ENCODE measurements at places on chromosomes 11 and 22.

DNA sequence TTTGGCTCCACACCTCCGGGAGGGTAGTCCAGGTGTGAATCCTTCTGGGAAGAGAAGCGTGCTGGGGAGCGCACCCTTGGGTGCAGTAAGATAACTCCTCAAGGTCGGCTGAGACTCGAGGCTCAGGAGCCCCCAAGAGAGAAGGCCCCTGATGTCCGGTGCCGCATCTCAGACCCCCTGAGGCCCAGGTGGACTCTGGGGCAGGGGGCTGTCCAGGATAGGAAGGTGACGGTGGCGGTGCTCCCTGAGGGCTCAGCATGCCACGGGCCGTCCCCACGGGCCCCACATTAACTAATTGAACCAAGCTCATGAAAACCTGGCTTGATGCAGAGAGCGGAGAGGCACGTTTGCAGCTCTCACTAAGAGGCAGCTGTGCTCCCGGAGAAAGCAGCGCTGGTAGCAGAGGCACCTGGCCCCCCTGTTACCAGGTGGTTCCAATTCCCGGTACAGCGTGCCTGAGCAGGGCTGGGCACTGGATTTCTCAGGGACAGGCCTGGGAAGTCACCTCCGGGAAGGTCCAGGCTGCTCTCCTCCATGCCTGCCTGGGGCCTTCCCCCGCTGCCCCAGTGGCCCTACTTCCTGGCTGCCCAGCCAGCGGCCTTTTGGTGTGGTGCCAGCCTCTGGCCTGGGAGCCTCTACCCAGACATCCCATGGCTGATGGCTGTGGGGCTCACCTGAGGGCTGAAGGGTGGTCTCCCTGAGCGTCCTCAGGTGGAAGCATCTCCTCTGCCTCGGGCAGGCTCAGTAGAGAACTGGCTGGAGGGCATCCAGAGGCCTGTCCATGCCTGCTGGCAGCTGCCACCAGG, 1.1 kb downstream of the KCNQ1 start:
- no peak for DNase-seq

- no peak for DNase-seq
Observed at GRCh38 chr11:134475951-134476350, 63.9 kb upstream of the B3GAT1 start.

- no peak for DNase-seq
Observed at GRCh38 chr22:25911243-25911972, 169.4 kb downstream of the MYO18B start.

DNA sequence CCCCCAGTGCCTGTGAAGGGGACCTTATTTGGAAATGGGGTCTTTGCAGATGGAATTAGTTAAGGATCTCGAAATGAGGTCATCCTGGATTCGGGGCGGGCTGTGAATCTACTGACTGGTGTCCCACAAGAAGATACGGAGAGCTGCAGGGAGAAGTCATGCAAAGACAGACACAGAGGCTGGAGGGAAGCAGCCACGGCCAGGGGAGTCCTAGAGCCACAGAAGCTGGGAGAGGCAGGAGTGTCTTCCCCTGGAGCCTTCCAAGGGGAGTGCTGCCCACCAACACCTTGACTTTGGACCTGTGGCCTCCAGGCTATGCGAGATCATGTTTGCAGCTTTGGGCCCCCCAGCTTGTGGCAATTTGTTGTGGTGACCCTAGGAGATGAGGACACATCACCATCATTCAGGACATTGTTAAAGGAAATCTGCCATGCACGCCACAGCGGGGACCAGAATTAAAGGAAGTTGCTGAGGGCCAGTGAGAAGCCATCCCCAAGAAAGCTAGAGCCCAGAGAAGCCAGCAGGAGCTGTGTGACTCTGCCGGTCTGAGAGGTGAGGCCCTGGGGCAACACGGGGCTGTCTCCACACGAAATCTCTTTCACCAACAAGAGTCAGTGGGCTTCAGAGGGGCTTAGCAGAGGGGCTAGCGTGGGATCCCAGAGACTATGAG, 434.7 kb downstream of the BRD1 start:
- DNase-seq = no peak

- DNase-seq = no peak
Observed at GRCh38 chr11:88418508-88418907, 81.0 kb upstream of the CTSC start.
